ENCODE measurements at places on chromosomes 12 and 14. TPM values are rescaled to one million over a fixed set of nuclear protein-coding genes. Genes with fewer than 3 reads are reported as not detected.

The KRT85 gene
- polyA plus RNA-seq, result not detected

DNA sequence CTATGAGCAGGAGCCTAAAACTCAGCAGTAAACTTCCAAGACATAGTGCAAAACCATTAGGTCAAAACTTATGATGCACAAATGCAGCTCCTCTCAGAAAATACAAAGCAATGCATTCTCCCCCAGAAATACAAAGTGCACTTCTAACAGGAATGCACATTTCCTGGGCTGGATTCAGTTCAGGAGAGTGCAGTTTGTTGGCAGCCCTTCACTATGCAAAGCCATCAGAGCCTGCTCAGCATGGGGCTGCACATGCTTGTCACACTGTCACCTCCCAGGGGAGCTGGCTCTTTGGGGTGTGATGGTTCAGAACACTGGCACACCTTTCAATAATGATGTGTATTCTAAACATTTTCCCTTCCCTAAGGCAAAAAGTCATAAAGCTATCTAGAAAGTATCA is 110.4 kb downstream of the KCNK10 start:
- DNase-seq, result no peak

The KRT73 gene
- not detected for polyA plus RNA-seq

The PCED1B gene
- 4.2 TPM for polyA plus RNA-seq

The GLI1 gene
- 23.9 TPM for polyA plus RNA-seq

- peak; percentile 49 for DNase-seq
These were observed 145.9 kb upstream of the SLCO1C1 start for GRCh38 chr12:20549108-20549719.

The TAS2R9 gene
- polyA plus RNA-seq, result not detected

Measured in left kidney (tissue), 8 donors.